ENCODE measurements at places on chromosomes 12 and 14.

DNA sequence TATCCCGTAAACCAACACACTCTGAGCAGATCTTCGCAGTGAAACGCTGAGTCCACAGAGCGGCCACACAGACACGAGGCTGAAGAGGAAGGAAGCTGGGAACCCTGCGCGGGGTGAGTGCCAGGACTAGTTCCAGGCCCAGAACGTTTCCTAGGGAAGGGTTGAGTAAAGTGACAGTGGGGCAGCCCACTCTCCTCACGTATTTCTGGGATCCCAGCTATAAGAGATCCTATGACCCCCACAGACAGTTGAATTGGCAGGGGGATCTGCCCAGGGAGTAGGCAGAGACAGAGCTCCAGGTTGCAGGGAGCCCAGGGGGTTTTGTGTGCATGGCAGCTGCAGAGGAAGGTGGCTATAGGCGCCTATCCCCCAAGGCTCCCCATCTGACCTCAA lies 51.1 kb downstream of the GTF2A1 start:
- H3K27ac ChIP-seq, result peak overlapping the region; percentile 87
- no peaks in the 10 kb centered on the region for H3K36me3 ChIP-seq
- DNase-seq, result no peak
- no peaks in the 10 kb centered on the region for H3K27me3 ChIP-seq
- H3K4me3 ChIP-seq, result peak overlapping the region; percentile 64
- peaks cover 11% of the 10 kb centered on the region for H3K4me1 ChIP-seq

- H3K27ac ChIP-seq, result peak overlapping the region; percentile 75
- no peaks in the 10 kb centered on the region for H3K36me3 ChIP-seq
- H3K4me3 ChIP-seq, result no peak overlapping the region
Measured at GRCh38 chr12:124508381-124509079, 58.9 kb downstream of the NCOR2 start.

DNA sequence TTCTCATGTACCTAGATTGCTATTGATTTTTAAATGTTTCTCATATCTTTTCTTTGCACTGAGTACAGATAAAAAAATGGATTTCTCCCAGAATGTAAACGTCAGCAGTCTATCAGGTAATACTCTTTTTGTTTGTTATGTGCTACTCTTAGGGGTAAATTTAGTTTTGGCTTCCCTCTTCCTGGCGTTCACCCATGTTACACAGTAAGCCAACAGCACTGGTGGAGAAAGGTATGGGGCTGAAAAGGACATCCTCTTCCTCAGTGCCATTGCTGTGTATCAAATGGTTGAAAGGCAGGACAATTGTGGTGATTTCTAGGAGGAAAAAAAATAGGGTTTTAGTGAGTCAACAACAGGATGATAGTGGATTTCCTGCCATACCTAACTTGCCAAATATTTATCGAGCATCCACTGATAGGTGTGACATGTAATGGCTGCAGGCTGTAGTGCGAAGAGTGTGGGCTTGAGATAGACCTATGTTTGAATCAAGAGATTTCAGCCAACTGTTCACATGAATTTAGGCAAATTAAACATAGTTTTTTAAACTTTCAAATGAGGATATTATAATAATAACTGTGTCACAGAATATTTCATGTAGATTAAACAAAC lies 7.5 kb downstream of the KLRF2 start:
- no peak overlapping the region for H3K27ac ChIP-seq
- H3K36me3 ChIP-seq, result no peaks in the 10 kb centered on the region
- H3K27me3 ChIP-seq, result no peaks in the 10 kb centered on the region
- no peak for DNase-seq
- no peak overlapping the region for H3K4me3 ChIP-seq

DNA sequence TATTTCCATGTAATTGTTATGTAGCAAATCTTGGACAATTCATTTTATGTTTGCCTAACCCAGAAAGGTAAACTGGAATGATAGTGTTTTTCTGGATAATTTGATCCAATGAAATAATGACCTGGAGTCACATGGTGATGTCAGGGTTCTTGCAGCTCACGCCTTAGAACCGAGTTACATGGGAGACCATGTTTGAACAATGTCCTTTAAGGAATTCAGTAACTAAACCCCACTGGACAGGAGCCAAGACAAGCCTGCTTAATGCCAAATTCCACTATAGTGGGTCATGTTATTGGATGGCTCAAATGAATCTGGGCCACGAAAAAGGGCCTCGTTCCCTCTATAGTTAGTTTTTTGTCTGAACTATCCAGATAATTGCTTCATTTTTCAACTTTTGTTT lies 255.8 kb upstream of the HMGA2 start:
- H3K27me3 ChIP-seq, result no peaks in the 10 kb centered on the region
- H3K27ac ChIP-seq, result no peak overlapping the region
- DNase-seq, result no peak
- no peaks in the 10 kb centered on the region for H3K36me3 ChIP-seq
- no peak overlapping the region for H3K4me3 ChIP-seq

GRCh38 chr12:85188619-85189018 lies 91.4 kb upstream of the ALX1 start:
- no peak overlapping the region for H3K27ac ChIP-seq
- no peak for DNase-seq
- H3K27me3 ChIP-seq, result no peaks in the 10 kb centered on the region
- H3K36me3 ChIP-seq, result no peaks in the 10 kb centered on the region

GRCh38 chr14:28754209-28754985 lies 12.2 kb upstream of the FOXG1 start:
- no peaks in the 10 kb centered on the region for H3K36me3 ChIP-seq
- peaks cover 7% of the 10 kb centered on the region for H3K27me3 ChIP-seq
- DNase-seq, result no peak
- H3K27ac ChIP-seq, result no peak overlapping the region
- no peak overlapping the region for H3K4me3 ChIP-seq
- peaks cover 4% of the 10 kb centered on the region for H3K4me1 ChIP-seq

- H3K4me1 ChIP-seq, result no peaks in the 10 kb centered on the region
- no peak overlapping the region for H3K27ac ChIP-seq
- no peaks in the 10 kb centered on the region for H3K27me3 ChIP-seq
- peaks cover 4% of the 10 kb centered on the region for H3K36me3 ChIP-seq
Measured at GRCh38 chr14:71060274-71060673, 153.0 kb downstream of the PCNX1 start.

DNA sequence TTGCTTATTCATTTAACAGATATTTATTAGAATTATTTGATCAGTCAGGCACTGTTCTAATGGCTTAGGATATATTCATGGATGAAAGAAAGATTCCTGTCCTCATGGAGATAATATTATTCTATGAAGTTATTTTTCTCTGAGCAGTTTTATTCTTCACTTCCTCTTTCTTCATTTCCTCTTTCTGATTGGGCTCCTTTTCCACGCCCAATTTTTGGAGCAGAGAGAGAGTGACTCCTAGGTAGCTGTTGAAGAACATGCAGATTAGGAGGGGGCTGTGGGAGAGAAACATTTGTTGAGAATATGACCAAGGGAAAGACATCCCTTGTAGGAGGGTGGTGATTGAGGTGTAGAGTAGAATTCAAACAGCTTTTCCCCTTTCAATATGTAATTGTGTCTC lies 6.0 kb upstream of the YARS2 start:
- no peaks in the 10 kb centered on the region for H3K27me3 ChIP-seq
- DNase-seq, result no peak
- no peaks in the 10 kb centered on the region for H3K36me3 ChIP-seq
- H3K27ac ChIP-seq, result no peak overlapping the region
- H3K4me1 ChIP-seq, result peaks cover 2% of the 10 kb centered on the region

DNA sequence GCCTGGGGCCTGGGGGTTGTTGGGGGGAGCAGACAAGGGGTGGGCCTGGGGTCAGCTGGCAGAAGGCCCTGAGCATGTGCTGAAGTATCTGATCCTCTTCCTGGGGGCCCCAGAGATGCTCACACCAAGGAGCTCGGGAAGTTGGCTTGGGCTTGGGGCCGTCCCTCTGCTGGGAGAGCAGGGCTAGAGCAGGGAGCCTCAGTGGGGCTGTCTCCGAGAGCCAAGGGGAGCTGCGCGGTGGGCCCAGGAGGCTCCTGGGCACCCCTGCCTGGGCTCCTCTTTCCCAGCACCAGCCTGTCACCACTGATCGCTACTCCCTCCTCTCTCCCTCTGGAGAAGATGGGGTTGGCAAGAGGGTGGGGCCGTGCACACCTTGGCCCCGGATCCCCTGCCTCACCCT lies 28.3 kb downstream of the BEGAIN start:
- peaks cover 2% of the 10 kb centered on the region for H3K4me1 ChIP-seq
- H3K4me3 ChIP-seq, result no peak overlapping the region
- H3K36me3 ChIP-seq, result no peaks in the 10 kb centered on the region
- H3K27me3 ChIP-seq, result no peaks in the 10 kb centered on the region

DNA sequence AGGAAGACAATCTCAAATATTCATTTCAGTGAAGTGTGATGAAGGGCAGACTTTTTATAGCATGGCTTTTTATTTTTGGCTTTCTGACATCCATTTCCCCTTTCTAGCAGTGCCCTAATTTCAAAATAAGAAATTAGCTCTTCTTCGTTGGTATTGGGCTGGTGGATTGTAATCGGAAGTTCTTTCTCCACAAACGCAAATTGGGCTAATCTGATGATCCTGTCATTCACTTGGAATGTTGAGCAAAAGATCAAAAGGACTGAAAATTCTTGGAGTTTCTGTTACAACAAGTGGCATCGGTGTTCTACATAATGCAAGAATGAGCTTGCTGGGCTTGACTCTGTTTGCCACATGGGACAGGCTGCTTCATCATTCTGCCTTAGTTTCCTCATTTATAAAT lies 1182.8 kb downstream of the FLRT2 start:
- no peaks in the 10 kb centered on the region for H3K27me3 ChIP-seq
- no peaks in the 10 kb centered on the region for H3K36me3 ChIP-seq
- H3K4me1 ChIP-seq, result no peaks in the 10 kb centered on the region
- no peak overlapping the region for H3K27ac ChIP-seq
- no peak overlapping the region for H3K4me3 ChIP-seq

GRCh38 chr14:99706107-99706900 lies 22.2 kb downstream of the CYP46A1 start:
- H3K27me3 ChIP-seq, result no peaks in the 10 kb centered on the region
- no peaks in the 10 kb centered on the region for H3K4me1 ChIP-seq
- no peak overlapping the region for H3K27ac ChIP-seq
- peak; percentile 44 for DNase-seq

DNA sequence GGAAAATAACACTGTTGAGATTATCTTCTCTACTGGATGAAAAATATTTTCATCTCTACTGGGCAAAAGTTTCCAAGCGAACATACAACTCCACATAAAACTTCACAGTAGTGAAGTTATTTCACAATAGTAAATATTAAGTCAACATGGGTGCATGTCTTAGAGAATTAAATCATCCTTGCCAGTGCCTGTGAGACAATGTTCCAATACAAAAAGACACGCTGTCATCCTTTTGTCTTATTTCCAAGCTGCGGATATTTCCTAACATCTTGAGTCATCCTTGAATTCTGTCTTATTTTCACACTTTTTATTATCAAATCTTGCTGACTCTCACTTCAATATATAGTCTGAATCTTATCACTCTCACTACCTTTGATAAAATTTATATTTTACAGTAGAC lies 142.9 kb upstream of the KITLG start:
- no peak overlapping the region for H3K4me3 ChIP-seq
- no peaks in the 10 kb centered on the region for H3K36me3 ChIP-seq
- no peak overlapping the region for H3K27ac ChIP-seq
- no peaks in the 10 kb centered on the region for H3K27me3 ChIP-seq
- no peaks in the 10 kb centered on the region for H3K4me1 ChIP-seq

DNA sequence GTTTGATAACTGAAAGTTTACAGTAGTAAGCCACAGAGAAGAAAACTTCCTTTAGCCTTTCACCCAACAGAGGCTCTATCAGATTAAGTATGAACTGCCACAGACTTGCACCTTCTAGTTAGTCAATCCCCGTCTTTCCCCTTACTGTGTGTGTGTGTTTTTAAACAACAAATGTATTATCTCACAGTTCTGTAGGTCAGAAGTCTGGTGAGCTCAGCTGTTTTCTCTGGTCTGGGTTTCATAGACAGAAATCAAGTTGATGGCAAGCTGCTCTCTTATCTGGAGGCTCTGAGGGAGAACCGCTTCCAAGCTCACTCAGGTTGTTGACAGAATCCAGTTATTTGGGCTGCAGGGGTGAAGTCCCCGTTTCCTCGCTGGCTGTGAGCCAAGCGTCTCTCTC lies 320.5 kb downstream of the PRKD1 start:
- no peaks in the 10 kb centered on the region for H3K4me1 ChIP-seq
- H3K36me3 ChIP-seq, result no peaks in the 10 kb centered on the region
- DNase-seq, result no peak
- H3K27ac ChIP-seq, result no peak overlapping the region

GRCh38 chr14:61479746-61480502 lies 158.5 kb downstream of the PRKCH start:
- H3K4me1 ChIP-seq, result peaks cover 49% of the 10 kb centered on the region
- no peaks in the 10 kb centered on the region for H3K36me3 ChIP-seq
- H3K27ac ChIP-seq, result peak overlapping the region; percentile 88
- DNase-seq, result peak; percentile 81

- no peak overlapping the region for H3K27ac ChIP-seq
- no peaks in the 10 kb centered on the region for H3K36me3 ChIP-seq
- no peak for DNase-seq
- peaks cover 11% of the 10 kb centered on the region for H3K4me1 ChIP-seq
- H3K27me3 ChIP-seq, result no peaks in the 10 kb centered on the region
- H3K4me3 ChIP-seq, result no peak overlapping the region
Measured at GRCh38 chr12:31343139-31343538, 17.2 kb upstream of the SINHCAF start.

DNA sequence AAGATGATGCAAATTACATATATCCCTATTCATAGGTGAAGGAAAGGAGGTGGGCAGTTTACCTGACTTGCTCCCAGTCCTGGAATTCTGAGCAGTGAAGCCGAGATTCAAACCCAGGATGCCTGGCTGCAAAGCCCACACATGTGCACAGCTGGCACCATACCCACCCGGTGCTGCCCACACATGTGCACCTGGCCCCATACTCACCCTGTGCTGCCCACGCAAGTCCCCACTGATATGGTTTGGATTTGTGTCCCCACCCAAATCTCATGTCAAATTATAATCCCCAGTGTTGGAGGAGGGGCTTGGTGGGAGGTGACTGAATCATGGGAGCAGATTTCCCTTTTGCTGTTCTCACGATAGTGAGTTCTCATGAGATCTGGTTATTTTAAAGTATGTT lies 179.2 kb upstream of the C14orf180 start:
- H3K27ac ChIP-seq, result no peak overlapping the region
- no peaks in the 10 kb centered on the region for H3K4me1 ChIP-seq
- H3K4me3 ChIP-seq, result no peak overlapping the region
- H3K27me3 ChIP-seq, result no peaks in the 10 kb centered on the region
- DNase-seq, result peak; percentile 64

DNA sequence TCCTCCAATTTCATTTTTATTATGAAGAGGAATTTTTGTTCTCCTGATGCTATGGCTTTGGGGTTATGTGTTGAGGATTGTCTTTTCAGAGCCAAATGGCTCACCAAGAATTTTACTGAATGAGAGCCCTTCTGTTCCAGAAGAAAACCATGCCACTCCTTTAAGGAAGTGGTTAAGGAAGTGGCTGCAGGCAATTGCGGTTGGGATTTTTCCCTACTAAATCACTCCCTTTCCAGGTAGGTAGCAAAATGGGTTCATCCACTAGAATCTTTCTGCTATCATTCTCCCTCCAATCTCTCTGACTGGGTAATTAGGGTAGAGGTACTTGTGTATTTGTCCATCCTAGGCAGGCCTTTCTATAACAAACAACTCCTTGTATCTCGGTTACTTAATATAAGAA lies 163.1 kb downstream of the TTC8 start:
- H3K27me3 ChIP-seq, result no peaks in the 10 kb centered on the region
- H3K4me1 ChIP-seq, result no peaks in the 10 kb centered on the region
- H3K4me3 ChIP-seq, result no peak overlapping the region
- H3K36me3 ChIP-seq, result no peaks in the 10 kb centered on the region
- no peak overlapping the region for H3K27ac ChIP-seq
- DNase-seq, result no peak
